ENCODE measurements at places on chromosomes 6 and 20.

DNA sequence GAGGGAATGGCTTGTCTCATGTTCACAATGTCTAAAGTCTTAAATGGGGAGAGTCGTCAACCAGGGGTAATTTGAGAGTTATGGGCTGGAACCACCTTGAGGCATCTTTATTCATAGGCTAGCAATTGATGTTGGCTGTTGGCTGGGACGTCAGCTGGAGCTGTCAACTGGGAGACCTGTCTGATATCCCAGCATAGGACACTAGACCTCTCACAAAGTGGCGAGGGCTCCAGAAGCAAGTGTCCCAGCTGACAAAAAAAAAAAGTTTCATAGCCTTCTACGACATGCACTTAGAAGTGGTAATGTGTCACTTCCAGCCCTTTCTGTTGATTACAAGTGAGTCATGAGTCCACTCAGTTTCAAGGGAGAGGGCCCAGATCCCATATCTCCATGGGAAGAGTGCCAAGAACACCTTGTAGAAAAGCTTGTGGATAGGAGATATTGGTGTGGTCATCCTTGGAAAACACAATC, 278.0 kb downstream of the ESR1 start:
- no peak for DNase-seq

DNA sequence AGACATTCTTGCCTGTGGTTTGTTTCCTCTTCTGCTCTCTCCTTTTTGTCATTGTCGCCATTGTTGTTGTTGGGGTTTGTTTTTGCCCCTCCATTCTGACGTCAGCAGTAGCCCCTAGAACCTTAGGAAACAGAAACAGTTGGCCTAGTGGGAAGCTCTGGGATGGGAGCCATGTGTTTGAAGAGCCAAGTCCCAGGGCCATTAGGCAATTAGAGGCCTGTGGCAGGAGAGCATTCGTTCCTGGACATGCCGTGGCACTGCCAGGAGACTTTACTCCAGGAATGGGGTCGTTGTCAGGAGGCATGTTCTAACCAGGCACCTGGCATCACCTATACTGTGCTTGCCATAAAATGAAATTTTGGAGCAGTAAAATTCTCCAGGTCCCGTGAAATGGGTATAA, 39.7 kb downstream of the PPARD start:
- no peak for DNase-seq

DNA sequence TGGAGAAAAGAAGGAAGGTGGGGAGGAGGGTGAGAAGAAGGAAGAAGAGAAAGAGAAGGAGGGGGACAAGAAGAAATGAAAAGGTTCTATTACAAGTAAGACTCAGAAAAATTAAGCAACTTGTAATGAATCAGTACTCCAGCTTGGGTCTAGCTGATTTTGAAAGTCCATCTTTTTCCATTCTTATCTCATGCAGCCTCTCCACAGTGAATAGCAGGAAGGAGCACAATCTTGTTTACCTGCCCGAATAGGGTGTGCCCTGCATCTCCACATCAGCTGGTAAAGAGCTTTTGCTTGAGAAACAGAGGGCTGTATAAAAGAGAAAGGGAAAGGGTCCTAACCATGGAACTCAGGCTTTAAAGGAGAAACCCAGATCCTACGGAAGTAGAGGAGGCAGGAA, 348.8 kb downstream of the TPBG start:
- no peak for DNase-seq

DNA sequence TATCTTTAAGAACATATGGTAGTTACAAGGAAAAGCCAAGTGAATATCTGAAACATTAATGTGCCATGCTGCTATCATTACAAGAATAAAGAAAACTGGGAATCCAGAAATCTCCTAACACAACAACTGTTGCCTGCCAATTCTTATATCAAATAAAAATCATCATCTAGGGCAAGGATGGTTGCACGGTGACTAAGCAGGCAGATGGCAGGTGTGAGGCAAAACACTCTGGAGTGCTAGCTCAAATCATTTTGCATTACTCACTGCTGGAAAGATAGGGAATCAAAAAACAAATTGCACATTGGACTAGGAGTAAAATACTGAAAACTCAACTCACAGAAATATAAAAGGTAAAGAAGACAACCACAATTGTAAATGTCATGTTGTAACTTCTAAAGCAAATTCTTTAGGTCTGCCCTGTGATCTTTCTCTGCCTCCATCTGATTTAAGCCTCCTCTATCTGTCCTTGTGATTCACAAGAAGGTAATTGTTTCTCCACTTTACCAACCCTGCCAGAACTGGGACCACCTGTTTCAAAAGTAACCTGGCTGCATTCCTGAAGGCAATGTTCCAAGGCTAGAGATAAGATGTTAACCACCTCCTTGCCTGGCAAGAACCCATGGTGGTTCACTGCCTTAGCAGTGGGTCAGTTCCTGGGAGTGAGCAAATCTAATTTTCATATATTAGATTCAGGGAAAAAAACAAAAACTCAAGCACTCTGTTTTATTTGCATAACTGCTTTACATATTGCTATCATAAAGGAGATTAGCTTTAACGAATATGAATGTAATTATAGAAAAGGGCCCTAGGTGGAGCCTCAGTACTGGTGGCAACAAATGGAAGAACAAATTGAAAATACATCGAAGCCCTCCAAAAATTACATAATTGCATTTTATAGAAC, 33.1 kb upstream of the LCA5 start:
- no peak for DNase-seq

DNA sequence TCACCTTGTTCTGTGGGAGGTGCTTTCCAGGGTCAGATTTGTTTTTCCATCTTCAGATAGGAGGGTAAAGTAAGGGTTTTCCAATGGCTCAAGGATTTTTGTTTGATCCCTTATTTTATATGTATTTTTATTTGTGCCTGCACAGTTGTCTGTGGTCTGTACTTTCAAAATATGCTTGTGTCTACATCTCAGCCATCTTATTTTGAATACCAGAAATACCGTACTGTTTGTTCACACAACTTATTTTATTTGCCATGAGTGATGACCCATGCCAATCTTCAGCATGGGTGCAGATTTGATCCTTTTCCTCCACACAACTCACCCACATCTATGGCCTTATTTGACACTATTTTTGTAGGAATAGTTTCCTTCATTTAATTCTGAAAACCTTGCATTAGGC, 72.2 kb upstream of the PTCHD4 start:
- DNase-seq: no peak

GRCh38 chr6:80501636-80502035, 395.2 kb downstream of the BCKDHB start:
- DNase-seq: no peak

GRCh38 chr6:28867086-28867409, 56.7 kb downstream of the TRIM27 start:
- DNase-seq: no peak

- DNase-seq: no peak
Observed at GRCh38 chr6:145904391-145904790, 59.8 kb downstream of the SHPRH start.

- DNase-seq: no peak
Observed at GRCh38 chr20:568673-569415, 25.3 kb upstream of the CSNK2A1 start.

- no peak for DNase-seq
Observed at GRCh38 chr20:45251884-45252560, 2.3 kb downstream of the SLPI start.

DNA sequence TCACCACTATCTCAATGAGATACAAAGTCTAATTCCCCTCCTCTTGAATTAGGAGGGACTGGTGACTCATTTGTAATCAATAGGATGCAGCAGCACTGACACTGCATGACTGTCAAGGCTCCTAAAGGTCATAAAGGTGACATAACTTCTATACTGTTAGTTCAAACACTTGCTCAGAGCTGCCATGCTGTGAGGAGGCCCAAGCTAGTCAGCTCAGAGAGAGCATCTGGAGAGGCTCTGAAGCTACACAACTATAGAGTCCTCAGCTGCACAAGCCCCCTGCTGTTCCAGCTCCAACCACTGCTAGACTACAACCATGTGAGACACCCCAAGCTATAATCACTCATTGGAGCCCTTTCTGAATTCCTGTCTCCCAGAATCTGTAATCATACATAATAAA, 17.0 kb upstream of the HEY2 start:
- DNase-seq: no peak

DNA sequence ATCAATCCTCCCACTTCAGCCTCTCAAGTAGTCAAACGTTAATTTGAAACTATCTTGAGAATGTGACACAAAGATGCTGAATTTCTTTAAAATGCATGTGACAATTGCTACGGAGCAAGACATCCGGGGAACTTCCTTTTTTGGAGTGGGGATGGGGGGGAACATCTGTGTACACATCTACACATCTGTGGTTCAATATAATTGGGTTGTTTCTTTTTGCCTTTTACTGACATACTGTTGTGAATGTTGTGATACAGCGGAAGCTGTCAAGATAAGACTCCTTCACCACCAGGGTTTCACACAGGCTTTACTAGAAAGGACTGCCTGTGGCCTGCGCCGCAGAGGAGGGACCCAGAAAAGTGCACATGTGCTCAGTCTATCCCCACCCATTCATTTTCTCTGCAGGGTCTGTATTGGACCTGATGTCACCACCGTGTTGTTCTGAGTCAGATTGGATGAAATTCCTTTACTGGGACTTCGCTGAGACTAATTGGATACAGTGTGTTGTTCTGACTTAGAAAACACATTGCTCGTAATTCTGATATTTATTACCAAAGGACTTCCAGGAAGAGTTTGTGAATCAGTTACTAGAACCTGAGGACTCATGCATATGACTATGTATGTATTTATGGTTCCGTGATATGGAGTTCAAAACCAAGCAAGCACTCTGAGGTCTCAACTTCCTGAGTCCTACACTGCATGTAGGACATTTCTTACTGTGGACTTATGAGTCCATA, 98.7 kb upstream of the SGK1 start:
- DNase-seq: no peak

GRCh38 chr6:113971741-113972140, 793 bp upstream of the HDAC2 start:
- DNase-seq: no peak

GRCh38 chr20:36744764-36745191, 1.1 kb downstream of the NDRG3 start:
- DNase-seq: no peak

GRCh38 chr6:39488255-39488879, 165.9 kb upstream of the KCNK16 start:
- no peak for DNase-seq

GRCh38 chr20:41499961-41500725, 118.0 kb downstream of the CHD6 start:
- DNase-seq: no peak

DNA sequence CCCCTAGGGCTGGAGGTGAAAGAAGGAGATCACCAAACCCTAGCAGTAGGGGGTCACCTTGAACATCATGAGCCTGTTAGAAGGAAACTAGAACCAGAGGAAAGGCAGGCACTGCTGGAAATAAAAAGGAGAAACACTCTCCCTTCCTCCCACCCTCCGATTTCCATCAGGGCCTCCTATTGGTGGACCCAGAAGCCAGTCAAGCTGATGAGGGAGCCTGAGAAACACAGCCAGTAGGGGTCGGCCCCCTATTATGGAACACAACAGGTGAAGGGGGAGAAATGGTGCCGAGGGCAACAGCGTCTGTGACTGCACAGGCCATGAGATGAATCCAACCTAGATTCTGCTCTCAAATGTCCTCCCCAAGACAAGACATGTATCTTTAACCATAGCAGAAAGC, 156.1 kb upstream of the LRFN2 start:
- no peak for DNase-seq
